ENCODE measurements at places on chromosomes 6 and 20.

GRCh38 chr20:11437611-11438380 lies 479.9 kb upstream of the BTBD3 start:
- H3K27ac ChIP-seq, result no peak overlapping the region
- no peak overlapping the region for H3K4me3 ChIP-seq
- no peaks in the 10 kb centered on the region for H3K4me1 ChIP-seq

GRCh38 chr6:80467408-80467807 lies 360.9 kb downstream of the BCKDHB start:
- no peaks in the 10 kb centered on the region for H3K4me1 ChIP-seq
- H3K36me3 ChIP-seq, result no peaks in the 10 kb centered on the region
- no peak for DNase-seq
- H3K27ac ChIP-seq, result no peak overlapping the region

DNA sequence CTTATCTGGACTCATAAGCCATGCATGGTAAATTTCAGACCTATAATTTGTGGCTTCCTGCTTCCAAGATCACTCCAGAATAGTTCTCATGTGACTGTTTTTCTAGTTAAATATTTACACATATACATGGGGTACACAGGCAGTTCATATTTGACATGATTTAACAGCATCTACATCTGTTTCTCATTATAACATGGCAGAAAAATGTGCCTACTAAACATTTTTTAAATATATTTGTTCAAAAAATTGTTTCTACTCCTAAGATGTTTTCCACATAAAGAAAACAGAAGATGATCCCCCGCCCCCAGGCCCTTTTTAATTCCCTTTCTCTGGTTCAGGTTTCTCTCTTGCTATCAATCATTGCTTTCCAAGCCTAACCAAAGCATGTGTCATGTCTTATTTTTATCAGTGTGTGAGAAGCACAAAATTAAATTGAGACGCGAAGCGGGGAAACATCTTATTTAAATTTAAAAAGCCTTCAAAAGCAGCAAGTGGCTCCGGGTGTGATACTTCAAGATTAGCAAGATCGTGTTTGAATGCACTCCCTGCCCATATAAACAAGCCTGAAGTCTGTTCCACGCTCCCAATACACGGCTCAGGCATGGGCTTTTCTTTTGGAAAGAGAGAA lies 37.3 kb downstream of the IPCEF1 start:
- no peak for DNase-seq
- H3K27ac ChIP-seq, result no peak overlapping the region
- no peaks in the 10 kb centered on the region for H3K27me3 ChIP-seq

DNA sequence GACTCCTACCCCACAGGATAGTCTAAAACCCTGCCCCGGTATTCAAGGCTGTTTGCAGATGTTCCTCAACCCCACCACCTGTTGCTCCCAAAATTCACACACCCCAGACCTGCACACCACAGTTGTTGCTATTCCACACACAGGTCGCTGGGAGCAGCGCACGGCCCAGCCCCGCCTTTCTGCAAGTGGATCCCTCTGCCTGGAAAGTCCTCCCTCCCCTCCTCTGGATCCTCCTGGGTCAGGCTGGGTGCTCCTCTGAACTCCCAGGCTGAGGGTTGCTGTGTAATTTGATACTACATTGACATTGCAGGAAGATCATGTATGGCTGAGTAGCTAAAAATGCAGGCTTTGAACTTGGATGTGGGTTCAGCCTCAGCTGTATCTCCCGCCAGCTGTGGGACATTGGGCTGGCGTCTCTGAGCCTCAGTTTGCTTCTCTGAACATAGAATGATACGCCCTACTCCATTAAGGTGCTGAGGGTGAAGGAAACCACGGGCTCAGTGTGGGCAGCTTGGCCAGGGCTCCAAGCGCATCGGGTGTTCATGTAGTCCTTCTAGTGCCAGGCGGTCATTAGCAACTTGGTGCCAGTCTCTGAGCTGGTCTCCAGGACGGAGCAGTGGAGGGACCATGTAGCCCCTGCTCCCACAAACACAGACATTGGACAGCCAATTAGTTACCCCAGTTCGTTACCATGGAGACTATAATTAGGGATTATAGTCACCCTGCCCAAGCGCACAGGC lies 13.9 kb upstream of the CCN5 start:
- no peak overlapping the region for H3K4me3 ChIP-seq
- peaks cover 13% of the 10 kb centered on the region for H3K4me1 ChIP-seq
- H3K27ac ChIP-seq, result no peak overlapping the region
- H3K36me3 ChIP-seq, result no peaks in the 10 kb centered on the region
- no peak for DNase-seq

- no peak overlapping the region for H3K4me3 ChIP-seq
- H3K27ac ChIP-seq, result no peak overlapping the region
- DNase-seq, result no peak
These were observed 13.6 kb upstream of the DBNDD2 start for GRCh38 chr20:45394221-45395113.
